Omental fat pad (tissue), 4 donors: ENCODE measurements at places on chromosomes 6 and 20.

DNA sequence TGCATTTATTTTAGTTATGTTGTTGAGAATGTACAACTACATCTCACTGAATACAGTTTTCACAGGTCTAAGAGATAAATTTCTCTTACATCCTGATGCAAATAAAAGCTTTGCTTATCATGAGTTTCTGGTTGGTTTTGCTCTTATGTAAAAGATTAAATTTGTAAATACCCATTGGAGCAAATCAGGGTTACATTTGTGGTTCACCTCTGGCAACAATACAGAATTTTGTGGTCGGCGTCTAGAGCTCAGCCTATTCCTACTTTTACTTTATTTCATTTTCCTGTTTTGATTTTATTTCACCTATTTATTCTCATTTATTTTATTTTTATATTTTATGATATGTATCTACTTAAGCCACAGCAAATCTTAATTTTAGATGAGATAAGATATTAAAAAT is 271.9 kb upstream of the MARCKS start:
- DNase-seq = no peak

DNA sequence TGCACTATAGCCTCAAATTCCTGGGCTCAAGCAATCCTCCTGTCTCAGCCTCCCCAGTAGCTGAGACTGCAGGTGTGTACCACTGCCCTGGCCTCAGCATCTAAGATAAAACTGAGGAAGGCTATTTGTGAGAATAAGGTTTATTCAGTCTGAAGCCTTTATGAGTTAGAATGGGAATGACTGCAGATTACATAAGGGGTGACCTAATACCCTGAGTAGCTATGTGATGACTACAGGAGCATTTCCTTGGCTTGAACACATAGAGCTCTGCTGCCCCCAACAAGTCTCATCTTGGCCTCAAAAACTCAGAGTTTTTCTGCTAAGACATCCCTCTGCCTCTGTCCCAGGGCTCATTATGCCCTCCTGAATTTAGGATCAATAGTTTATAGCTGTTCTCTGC is 7.6 kb downstream of the GSS start:
- no peak for DNase-seq

- no peak for DNase-seq
Observed at GRCh38 chr6:144219056-144219685, 66.0 kb upstream of the UTRN start.

DNA sequence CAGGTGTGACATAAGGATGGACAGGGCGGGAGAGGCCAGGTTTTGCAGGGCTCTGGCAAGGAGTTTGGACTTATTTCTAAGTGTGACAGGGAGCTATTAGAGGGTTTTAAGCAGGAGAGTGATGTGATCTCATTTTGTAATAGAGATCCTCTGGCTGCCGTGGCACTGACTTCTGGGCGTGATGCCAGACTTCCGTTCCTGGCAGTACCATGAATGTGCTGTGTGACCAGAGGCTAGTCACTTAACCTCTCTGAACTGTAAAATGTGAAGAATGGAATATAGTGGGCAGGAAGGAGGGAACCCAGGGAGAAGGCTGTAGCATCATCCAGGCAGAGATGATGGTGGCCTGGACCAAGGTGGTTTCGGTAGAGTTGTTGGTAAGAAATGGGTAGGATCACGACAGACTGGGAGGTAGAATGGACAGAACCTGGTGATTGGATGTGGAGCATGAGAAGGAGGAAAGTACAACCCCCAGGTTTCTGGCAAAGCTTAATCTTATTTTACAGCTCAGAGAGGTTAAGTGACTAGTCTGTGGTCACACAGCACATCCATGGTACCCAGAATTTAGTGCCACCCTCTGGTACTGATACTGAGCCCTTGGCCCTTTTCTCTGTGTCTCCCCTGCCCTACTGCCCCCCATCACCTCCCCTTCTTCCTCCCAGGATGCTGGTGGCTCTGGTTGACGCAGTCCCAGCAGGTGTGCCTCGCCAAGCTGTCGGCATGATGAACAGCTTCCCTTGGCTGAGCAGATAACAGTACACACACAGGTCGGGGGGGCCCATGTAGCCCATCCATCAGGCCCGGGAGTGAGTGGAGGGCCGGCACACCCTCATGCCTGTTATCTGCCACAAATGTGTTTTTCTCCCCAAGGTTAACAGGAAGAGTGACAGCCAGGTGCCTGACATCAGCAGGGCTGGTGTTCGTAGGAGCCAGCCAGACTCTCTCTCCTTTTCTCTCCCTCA is 52.9 kb upstream of the CTNNBL1 start:
- no peak for DNase-seq

GRCh38 chr20:21146215-21146614 is 20.3 kb downstream of the KIZ start:
- no peak for DNase-seq

DNA sequence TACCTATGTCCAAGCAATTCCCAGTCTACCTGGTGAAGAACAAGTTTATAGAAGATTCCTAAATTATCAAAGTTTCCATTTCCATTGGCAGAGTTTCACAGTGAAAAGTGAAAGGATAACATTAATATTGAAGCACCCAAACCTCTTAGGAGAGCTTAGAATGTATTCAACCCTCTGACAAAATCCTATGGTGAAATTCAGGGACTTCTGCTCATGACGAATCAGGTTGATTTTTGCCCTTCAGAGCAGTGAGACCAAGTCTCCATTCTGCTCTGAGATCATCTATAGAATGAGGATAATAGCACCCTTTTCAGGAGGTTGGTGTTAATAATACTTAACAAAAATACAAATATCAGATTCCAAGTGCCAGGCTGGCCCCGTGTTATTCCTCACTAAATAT is 15.5 kb downstream of the SERPINB1 start:
- DNase-seq = no peak

DNA sequence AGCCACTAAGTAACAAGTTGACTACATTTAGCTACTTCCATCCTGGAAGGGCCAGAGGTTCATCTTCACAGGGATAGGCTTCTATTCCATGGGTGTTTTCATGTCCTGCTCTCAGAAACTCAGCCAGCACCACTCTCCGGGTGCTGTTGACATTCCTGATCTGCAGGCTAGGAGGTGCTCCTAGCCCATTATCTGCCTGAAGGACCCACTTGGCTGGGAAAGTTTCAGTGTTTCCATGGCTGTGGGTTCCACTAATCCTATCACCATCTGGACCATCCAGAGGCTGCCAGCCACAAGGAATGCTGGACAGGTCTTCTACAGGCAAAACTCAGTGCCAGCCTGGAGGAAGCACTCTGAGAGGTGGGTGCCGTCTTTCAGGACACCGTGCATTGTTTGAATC is 45.2 kb downstream of the HLA-G start:
- no peak for DNase-seq

GRCh38 chr6:99185525-99185924 is 163.9 kb downstream of the FAXC start:
- no peak for DNase-seq

DNA sequence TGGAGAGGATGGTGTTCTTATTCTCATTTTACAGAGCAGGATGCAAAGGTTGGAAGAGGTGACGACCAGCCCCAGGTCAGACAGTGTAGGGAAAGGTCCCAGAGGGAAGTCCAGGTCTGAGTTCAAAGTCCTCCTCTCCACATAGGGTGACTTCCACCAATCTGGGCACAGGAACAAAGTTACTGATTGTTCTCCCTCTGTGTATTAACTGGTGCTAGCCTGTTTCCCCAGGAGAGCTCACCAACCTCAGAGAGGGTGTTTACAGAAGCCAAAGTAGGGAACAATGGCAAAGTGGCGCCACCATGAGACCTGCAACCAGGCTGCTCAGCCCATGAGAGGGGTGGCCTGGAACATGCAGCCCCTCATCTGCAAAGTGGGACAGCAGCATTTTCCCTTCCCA is 16.8 kb upstream of the SIRPB1 start:
- DNase-seq = no peak

GRCh38 chr6:36378243-36378920 is 9.1 kb downstream of the ETV7 start:
- no peak for DNase-seq

DNA sequence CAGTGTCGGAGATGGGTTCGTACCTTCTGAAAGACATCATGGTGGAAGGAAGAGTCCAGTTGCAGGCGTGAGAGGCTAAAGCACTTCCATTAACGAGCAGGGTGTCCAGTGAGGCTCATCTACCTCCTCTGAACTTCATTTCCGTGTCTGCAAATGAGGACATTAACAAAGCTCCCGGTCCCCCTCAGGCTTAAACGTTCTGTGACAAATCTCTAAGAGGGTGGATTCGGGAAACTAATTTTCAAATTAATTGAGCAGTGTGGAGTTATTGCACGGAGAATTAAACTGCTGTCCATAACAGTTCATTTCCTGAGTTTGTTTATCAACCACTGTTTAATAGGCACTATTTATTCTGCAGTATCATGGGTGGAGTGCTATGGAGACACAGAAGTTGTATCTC is 68.2 kb downstream of the TRMT6 start:
- DNase-seq = no peak

- DNase-seq = no peak
Observed at GRCh38 chr20:33894798-33895197, 83.7 kb downstream of the CHMP4B start.

GRCh38 chr6:30684386-30685156 is 1.9 kb downstream of the PPP1R18 start:
- DNase-seq = no peak

GRCh38 chr6:147805155-147805554 is 296.7 kb downstream of the SAMD5 start:
- no peak for DNase-seq

GRCh38 chr6:15517600-15517999 is 145.2 kb downstream of the DTNBP1 start:
- peak; percentile 14 for DNase-seq

- no peak for DNase-seq
Observed at GRCh38 chr6:121666814-121667213, 231.4 kb downstream of the GJA1 start.

GRCh38 chr20:54532573-54532972 is 57.2 kb downstream of the DOK5 start:
- DNase-seq = no peak

- no peak for DNase-seq
Observed at GRCh38 chr20:36550790-36551299, 9.5 kb downstream of the MYL9 start.

- no peak for DNase-seq
Observed at GRCh38 chr6:56169366-56169765, 78.0 kb downstream of the COL21A1 start.

- no peak for DNase-seq
Observed at GRCh38 chr20:51249781-51250180, 226.9 kb upstream of the KCNG1 start.

GRCh38 chr20:19966840-19967239 is 50.3 kb upstream of the NAA20 start:
- DNase-seq = no peak

GRCh38 chr6:11439017-11439420 is 98.5 kb upstream of the TMEM170B start:
- no peak for DNase-seq

DNA sequence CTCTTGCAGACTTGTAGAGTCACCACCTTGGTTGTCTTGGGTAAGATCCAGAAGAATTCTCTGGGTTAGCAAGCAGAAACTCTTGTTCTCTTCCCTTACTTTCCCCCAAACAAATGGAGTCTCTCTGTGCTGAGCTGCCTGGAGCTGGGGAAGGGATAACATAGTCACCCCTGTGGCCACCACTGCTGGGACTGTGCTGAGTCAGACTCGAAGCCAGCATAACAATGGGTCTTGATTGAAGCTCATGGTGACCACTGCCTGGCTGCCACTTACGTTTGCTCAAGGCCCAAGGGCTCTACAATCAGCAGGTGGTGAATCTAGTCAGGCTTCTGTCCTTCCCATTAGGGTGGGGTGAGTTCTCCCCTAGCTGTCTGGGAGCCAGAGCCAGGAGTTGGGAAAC is 15.4 kb upstream of the ERVFRD-1 start:
- no peak for DNase-seq

GRCh38 chr6:6317825-6318733 is 2.4 kb downstream of the F13A1 start:
- no peak for DNase-seq

DNA sequence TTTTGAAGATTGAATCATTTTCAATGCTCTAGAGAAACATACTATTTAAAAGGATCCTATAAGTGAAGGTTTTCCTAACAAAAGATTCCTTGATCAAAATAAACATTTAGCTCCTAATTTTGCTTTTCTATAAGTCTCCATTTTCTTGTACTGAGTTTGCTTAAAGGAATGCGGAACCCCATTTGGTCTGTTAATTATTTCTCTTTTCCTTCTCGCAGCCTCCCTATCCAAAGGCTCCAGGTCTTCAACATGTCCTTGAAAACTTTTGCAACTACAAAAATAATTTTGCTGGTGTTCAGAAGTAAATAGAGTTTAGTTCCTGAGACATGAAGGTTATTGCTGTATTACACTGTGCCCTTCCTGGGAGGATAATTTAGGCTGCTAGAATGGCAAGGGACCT is 8.3 kb upstream of the NPEPL1 start:
- no peak for DNase-seq

- DNase-seq = no peak
Observed at GRCh38 chr6:107144014-107144413, 28.7 kb upstream of the BEND3 start.

- no peak for DNase-seq
Observed at GRCh38 chr6:14231501-14232280, 114.1 kb downstream of the CD83 start.

- DNase-seq = no peak
Observed at GRCh38 chr6:144647971-144648651, 363.0 kb downstream of the UTRN start.

GRCh38 chr6:38387971-38388370 is 251.8 kb downstream of the BTBD9 start:
- DNase-seq = no peak

GRCh38 chr6:13987400-13987865 is 62.7 kb downstream of the RNF182 start:
- DNase-seq = no peak

GRCh38 chr20:48141660-48142515 is 356.6 kb upstream of the SULF2 start:
- no peak for DNase-seq

DNA sequence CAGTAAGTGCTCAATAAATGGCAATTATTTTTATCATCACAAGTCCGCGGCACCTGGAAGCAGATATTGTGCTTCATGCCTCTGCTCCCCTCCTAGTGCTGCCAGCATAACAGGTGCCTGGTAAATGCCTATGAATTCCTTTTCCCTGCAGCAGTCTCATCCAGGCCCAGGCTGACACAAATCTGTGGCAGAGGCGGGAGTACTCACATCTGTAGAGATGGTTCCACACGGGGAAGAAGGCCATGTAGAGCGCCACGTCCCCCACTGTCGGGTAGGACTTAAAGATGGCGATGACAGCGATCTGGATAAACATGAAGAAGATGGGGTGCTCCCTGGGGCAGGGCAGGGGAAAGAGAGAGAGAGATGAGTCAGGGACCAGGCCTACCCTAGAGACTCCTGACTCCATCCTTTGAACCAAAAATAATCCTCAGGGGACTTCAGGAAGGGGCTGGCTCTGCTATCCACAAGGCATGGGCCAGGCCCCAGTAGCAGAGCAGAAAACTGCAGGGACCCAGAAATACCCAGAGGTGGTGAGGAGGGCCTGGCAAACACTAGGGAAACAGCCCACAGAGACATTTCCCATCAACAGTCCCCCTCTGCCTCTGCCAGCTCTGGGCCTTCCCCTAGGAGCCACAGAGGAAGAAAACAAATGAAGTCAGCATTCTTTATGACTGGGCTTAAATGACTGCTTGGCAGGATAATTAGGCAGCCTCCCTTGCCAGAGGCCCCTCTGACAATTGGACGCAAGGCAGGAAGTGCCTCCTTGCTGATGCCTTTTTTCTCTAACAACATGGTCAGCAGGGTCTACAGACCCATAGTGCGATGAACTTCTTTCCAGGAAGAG is 23.0 kb downstream of the MAP1LC3A start:
- DNase-seq = no peak
